ENCODE measurements at places on chromosomes 16 and 17.

DNA sequence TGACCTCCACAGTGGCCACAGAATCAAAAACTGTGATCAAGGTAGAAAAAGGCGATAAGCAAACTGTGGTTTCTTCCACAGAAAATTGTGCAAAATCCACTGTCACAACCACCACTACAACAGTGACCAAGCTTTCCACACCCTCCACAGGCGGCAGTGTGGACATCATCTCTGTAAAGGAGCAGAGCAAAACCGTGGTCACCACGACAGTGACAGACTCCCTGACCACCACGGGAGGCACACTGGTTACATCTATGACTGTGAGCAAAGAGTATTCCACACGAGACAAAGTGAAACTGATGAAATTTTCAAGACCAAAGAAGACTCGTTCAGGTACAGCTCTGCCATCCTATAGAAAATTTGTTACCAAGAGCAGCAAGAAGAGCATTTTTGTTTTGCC is 83.6 kb downstream of the C17orf58 start:
- no peak for DNase-seq

GRCh38 chr16:46826631-46827030 is 4.3 kb downstream of the C16orf87 start:
- no peak for DNase-seq

GRCh38 chr16:24853830-24854229 is 8.1 kb downstream of the SLC5A11 start:
- peak; percentile 87 for DNase-seq

DNA sequence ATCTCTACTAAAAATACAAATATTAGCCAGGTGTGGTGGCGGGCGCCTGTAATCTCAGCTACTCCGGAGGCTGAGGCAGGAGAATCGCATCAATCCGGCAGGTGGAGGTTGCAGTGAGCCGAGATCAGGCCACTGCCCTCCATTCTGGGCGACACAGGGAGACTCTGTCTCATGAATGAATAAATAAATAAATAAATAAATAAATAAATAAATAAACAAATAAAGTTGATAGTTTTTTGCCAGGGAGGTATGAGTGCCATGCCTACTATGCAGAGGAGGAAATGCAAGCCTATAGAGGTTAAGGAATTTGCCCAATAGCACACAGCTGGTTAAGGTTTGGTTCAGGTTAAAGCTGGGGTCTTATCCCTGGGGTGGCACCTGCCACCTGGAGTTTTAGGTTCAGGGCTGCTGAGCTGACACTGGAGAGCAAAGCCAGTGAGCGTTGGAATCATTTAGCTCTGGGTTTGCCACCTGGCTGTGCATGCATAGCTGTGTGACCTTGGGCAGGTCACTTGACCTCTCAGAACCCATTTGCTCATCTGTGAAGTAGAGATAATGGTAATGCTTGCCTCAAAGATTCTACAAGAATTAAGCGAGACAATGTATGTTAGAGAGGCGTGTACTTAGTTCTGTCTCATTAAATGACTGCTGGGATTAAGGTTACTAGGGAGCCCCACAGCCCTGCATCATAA is 1.2 kb downstream of the OTOA start:
- DNase-seq, result no peak

DNA sequence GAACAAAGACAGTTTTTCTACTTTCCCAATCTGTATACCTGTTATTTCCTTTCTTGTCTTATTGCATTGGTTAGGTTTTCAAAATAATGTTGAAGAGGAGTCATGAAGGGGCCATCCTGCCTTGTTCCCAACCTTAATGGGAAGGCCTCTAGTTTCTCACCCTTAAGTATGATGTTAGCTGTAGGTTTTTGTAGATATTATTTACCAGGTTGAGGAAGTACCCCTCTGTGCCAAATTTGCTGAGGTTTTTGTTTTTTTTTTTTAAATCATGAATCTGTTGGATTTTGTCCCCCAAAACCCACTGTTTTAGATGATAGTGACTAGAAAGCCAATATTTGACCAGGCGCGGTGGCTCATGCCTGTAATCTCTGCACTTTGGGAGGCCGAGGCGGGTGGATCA is 36.4 kb downstream of the VMP1 start:
- DNase-seq, result no peak
